ENCODE measurements at places on chromosomes 5 and 9. TPM values are rescaled to one million over a fixed set of nuclear protein-coding genes. Genes with fewer than 3 reads are reported as not detected.

The CD14 gene
- 30.9 TPM for polyA plus RNA-seq

The FOXD4L4 gene
- polyA plus RNA-seq: not detected

The MVB12B gene
- polyA plus RNA-seq: 21.2 TPM

The C9orf153 gene
- polyA plus RNA-seq: 0.22 TPM

The PCDHB12 gene
- 4.7 TPM for polyA plus RNA-seq

The CATSPER3 gene
- polyA plus RNA-seq: 0.93 TPM

The HACD4 gene
- polyA plus RNA-seq: 1.4 TPM

The EDIL3 gene
- 13.2 TPM for polyA plus RNA-seq

The FIBCD1 gene
- polyA plus RNA-seq: not detected

The NR6A1 gene
- 0.68 TPM for polyA plus RNA-seq

The CARTPT gene
- polyA plus RNA-seq: not detected

The OTULIN gene
- polyA plus RNA-seq: 13.4 TPM

The FSTL4 gene
- polyA plus RNA-seq: 5.2 TPM

GRCh38 chr9:134575103-134575900, 66.3 kb upstream of the COL5A1 start:
- no peak for DNase-seq

GRCh38 chr9:6818292-6818922, 60.6 kb downstream of the KDM4C start:
- DNase-seq: no peak

DNA sequence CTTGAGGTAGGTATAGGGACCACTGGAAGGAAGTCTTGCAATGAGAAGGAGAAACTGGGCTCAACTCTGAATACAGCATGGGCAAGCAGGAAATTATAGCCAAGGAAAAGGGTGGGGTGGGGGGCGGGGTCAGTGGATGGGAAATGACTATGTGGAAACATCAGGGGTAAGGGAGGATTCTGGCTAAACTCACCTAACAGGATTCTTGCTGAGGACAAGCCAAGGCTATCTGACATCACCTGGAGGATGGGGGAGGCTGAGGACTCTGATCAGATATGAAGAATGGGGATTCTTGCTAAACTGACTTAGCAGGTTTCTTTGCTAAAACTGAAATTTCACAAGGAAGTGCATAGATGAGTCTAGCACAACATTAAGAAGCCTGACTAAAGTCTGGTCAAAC, 40.8 kb downstream of the CTSL start:
- no peak for DNase-seq

DNA sequence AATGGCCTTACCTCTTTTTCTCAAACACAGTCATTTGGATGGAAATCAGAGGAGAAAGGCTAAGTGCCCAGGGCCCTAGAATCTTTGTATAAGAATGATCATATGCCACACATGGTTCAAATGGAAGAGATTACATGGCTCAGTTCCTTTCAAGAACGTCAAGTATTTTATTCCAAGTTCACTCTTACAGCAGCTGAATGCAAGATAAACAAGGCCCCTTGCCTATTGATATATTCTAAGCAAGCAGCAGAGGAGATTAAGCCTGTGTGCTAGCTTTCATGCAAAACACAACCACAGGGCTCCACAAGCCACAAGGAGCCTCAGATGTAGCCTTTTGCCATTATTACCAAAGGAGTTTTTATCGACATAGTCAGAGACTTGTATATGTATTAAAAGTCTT, 55.3 kb upstream of the SLCO6A1 start:
- DNase-seq: no peak

GRCh38 chr9:107213561-107214028, 69.5 kb upstream of the RAD23B start:
- no peak for DNase-seq

DNA sequence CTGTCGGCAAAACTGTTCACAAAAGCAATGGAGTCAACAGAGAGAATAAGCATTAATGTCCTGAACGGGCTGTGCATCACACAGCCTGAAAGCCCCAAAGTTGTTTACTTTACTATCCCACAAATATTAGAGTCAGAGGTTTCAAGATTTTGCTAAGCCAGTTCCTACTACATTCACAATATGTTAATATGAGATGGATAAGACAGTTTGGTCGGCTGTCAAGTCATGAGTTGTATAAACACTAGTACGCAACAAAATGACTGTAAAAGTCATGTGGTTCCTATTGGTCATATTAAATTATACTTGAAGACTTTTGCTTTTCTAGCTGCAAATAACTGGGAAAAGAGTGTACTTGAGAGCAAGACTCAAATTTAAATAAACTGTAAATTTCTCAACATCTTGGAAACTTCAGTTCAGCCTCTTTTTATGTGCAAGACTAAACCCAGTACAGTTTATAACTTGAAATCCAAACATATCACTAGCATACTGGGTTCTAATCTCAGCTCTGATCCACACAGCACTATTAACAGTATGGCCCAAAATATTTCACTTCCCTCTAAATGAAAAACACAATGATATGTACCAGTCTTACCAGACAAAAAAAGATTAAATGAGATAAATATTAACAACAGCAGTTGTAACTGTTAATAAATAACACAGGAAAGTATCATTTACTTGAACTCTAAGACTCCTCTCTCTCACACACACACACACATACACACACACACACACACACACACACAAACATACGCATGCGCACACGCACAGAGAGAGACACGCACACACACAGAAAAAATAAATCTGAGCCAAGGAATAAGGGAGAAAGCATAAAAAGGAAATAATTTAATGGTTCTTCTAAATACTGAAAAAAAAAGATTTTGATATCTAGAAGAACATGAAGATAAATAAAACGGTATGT, 33.1 kb downstream of the FANCC start:
- DNase-seq: no peak

GRCh38 chr5:9209846-9210492, 335.9 kb downstream of the SEMA5A start:
- DNase-seq: no peak

DNA sequence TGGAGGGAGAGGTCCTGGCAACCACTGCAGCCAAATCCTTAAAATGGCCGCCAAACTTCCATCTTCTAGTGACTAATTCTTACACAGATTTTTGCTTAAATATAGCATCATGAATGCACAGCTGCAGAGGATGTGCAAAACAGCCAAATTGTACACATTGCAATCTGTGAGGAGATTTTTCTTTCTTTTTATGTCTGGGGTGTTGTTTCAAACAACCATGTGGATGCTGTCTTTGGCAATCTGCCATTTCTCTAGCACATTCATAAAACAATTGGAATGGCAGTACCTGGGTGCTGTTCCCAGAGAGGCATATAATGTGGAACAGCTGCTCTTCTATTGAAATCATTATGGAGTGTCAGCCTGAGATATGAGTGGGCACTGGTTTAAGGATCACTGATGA, 1082.9 kb upstream of the SEMA6A start:
- DNase-seq: no peak

- no peak for DNase-seq
Measured at GRCh38 chr5:146441896-146442295, 5.2 kb upstream of the TCERG1 start.

- DNase-seq: peak; percentile 10
Measured at GRCh38 chr5:31186672-31187267, 6.7 kb upstream of the CDH6 start.

DNA sequence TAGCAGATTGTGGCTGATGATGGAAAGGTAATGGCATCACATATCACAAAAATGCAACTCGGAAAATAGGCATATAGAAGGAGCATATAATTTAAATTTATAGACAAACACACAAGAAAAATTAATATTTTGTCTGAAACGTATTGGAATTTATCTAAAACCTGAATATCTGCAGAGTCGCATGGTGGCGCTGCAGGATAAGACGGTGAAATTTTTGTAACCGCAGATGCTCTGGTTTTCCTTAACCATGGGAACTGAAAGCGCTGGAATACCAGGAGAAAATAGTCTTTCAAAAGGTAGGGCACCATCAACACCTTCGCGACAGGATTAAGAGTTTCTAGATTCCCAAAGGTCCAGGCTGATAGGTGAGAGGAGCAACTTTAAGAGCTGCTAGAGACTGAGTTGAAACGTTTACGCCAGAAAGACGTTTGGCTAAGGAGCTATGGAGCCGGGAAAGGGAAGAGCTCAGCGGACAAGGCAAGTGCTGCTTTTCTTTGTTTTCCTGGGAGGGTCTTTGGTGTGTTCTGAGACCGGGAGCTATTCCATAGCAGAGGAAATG, 11.0 kb upstream of the PCDHB15 start:
- peak; percentile 8 for DNase-seq

GRCh38 chr9:92488681-92489550, 6.6 kb upstream of the ASPN start:
- DNase-seq: peak; percentile 56

DNA sequence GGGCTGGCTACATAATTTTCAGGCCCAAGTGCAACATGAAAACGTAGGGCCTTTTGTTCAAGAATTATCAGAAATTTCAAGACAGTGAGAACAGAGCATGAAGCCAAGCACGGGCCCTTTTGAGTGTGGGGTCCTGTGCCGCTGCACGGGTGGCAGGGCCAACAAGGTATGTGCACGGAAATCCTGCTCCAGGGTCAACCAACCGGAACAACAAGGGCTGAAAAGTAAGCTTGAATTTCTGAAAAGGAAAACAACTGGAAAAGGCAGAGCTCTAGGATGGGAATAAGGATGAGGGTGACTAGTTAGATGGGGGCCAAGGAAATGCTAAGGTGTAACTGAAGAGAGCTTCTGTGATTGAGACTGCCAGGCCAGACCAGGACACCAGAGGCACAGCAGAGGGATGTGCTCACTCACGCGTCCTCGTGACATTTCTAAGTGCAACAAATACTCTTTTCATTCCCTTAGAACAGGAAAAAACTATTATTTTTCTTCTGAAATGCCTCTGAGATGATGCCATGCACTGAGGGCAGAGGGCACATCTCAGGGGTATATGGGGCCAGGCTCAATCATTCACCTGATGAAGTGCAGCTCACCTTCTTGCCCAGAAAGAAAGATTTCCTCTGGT, 80.6 kb upstream of the LRRTM2 start:
- no peak for DNase-seq

- no peak for DNase-seq
Measured at GRCh38 chr9:37011530-37011929, 22.5 kb downstream of the PAX5 start.

- DNase-seq: no peak
Measured at GRCh38 chr5:51242456-51242855, 140.8 kb upstream of the ISL1 start.

- DNase-seq: no peak
Measured at GRCh38 chr9:115192835-115193525, 75.0 kb upstream of the TNC start.

GRCh38 chr9:98504298-98505282, 204.1 kb downstream of the GABBR2 start:
- DNase-seq: no peak

GRCh38 chr5:54520438-54520846, 2.9 kb downstream of the SNX18 start:
- peak; percentile 71 for DNase-seq

DNA sequence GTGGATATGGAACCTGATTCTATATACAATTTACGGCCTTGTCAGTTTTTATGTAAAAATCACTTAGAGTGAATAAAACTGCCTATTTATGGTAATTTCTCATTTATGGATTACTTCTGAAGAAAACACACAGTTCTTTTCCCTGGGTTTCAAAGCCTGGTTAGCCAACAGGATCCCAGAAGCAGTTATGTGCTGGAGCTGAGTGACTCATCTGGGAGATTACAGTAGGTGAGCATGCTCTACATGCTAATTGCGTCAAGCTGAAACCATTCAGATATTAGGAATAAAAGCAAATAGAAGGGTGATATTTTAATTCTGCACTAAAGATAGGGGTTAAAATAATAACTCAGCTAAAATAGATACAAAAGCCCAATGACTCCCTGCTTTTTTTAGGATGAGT, 47.8 kb downstream of the PDE4D start:
- DNase-seq: no peak

DNA sequence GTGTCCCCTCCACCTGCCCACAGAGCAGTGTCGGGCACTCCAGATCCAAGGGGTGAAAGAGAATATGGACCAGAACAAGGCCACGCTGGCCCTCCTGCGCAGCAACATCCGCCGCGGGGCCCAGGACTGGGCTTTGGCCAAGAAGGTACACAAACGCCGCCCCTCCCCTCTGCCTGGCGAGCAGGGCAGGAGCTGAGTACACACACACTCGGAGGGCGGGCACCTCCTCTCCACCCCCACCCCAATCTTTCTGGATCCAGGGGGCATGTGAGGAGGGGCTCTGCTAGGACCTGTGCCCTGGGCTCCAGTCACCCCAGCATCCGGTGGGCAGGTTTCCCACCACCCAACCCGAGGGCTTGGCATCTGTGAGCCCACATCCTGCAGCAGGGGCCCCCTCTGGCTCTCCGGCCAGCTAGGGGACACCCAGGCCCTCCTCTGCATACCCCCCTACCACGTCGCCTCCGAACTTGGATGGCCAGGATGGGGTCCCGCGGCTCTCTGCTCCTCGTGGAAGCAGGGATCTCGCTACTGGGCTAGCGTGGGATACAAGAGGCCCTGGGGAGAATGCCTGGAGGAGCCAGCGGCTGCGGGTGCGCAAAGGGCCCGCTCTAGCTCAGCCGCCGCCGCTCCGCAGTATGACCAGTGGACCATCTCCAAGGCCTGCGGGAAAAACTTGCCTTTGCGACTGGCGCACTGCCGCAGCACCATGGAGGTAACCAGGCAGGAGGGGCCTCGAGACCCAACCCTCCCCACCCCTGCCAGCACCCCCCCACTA, 3.1 kb downstream of the CCDC183 start:
- no peak for DNase-seq

GRCh38 chr5:117889596-117889995, 1098.8 kb downstream of the DTWD2 start:
- DNase-seq: no peak

DNA sequence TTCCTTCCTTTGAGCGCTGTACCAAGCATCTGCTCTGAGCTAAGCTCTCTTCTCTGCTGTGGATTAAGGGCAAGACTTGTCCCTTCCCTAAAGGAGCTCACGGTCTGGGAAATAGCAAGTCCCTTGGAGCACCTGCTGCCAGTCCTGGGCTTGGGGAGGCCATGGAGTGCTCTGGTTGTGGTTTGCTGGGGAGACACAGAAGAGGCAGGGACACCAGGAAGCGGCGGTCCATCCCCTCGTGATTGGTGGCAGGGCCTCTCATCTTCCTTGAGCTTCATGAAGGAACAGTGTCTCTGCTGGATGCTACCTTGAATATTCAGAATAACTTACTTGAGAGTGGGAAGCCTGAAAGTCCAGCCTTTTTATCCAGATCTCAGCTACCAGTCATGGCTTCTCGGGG, 35.3 kb downstream of the COL5A1 start:
- no peak for DNase-seq

GRCh38 chr9:88897081-88897480, 94.2 kb upstream of the S1PR3 start:
- DNase-seq: no peak

GRCh38 chr5:81854485-81854884, 103.6 kb upstream of the SSBP2 start:
- no peak for DNase-seq

GRCh38 chr9:2477755-2478154, 143.8 kb upstream of the VLDLR start:
- DNase-seq: no peak

DNA sequence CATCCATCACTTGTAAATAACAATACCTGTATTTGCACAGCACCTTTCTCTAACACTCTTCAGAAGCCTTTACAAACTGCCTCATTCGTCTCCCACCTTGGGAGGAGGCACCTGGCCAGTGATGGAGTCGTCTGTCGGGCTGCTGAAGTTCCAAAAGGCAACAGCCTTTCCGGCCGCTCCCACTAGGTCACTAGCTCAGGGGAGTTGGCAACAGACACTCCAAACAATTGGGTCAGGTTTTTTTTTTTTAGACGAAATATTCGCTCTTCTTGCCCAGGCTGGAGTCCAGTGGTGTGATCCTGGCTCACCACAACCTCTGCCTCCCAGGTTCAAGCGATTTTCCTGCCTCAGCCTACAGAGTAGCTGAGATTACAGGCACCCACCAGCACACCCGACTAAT, 4.0 kb downstream of the DAP start:
- no peak for DNase-seq

- no peak for DNase-seq
Measured at GRCh38 chr5:10655161-10655971, 91.5 kb downstream of the ANKRD33B start.
